ENCODE measurements at places on chromosomes 3 and 15.

- DNase-seq = no peak
Measured at GRCh38 chr3:55823001-55823400, 335.9 kb upstream of the WNT5A start.

DNA sequence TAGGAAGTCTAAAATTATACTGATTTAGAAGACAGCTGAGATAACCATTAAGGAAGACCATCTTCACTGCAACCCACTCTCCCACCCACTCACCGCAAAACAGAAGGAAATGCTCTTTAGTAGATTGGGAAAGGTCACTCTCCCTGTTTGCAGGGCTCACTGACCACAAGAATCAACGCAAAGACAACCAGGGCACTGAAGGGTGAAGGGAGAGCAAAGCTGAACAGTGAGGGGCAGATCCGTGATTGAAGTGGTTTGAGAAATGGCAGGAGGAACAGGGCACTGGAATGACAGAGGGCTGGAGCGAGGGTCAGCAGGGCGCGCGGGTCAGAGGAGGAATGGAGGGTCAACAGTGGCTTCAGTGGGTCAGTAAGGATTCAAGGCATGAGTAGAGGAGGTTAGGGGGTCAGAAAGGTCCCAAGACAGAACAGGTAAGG is 520 bp downstream of the MESD start:
- no peak for DNase-seq

DNA sequence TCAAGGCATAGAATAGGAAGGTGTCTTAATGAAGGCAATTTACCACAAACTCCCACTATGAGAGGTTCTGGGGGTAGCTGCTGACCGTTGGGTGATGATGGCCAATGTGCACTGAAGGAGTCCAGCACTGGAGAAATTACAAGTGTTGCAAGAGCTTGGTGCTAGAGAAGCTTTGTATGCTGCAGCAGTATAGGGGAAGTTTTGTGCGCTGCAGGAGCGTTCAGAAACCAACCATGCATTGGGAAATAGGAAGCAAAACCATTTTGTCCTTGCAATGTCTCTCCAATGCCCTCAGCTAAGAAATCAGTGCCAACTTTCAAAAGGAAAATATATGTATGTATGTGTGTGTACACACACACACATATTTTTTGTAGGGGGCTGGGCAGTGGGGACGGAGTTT is 441.6 kb upstream of the NAALADL2 start:
- DNase-seq = no peak

GRCh38 chr3:66971891-66972551 is 26.1 kb upstream of the KBTBD8 start:
- DNase-seq = peak; percentile 37

GRCh38 chr3:111691293-111691909 is 96.3 kb upstream of the ZBED2 start:
- DNase-seq = no peak

- no peak for DNase-seq
Measured at GRCh38 chr15:56524915-56525314, 60.0 kb upstream of the MNS1 start.

- no peak for DNase-seq
Measured at GRCh38 chr3:123331006-123331405, 117.9 kb downstream of the ADCY5 start.

GRCh38 chr3:33392703-33393125 is 47.5 kb downstream of the UBP1 start:
- no peak for DNase-seq

- DNase-seq = no peak
Measured at GRCh38 chr3:64399205-64399800, 174.0 kb upstream of the PRICKLE2 start.

DNA sequence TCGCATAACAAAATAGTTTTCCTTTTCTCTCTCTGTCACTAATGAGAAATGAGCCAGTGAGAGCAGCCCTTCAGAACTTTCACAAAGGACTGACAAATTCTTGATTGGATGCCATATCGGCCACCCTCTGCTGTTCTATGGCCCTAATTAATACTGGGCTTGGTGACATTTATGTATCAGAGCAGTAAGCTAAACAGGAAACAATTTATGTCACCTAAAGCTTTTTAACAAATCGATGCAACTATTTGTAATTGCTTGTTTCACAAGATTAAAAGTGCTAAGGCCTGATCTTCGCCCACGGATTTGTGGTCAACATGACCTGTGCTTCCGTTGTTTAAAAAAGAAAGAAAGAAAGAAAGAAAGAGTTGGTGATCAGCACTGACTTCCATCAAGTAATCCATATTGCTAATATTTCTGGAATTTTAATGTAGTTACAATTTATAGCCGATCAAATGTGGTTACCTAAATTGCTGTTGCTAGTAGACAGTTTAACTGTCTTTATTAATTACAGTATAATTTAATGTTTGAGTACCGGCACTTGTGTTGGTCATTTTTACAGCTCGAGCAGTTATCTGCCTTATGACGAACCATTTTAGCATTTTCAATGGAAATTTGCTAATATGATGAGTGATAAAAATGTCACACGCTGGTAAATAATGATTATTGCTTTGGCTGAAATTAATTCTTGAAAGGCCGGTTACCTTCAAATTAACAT is 631.3 kb downstream of the FOXP1 start:
- DNase-seq = no peak

DNA sequence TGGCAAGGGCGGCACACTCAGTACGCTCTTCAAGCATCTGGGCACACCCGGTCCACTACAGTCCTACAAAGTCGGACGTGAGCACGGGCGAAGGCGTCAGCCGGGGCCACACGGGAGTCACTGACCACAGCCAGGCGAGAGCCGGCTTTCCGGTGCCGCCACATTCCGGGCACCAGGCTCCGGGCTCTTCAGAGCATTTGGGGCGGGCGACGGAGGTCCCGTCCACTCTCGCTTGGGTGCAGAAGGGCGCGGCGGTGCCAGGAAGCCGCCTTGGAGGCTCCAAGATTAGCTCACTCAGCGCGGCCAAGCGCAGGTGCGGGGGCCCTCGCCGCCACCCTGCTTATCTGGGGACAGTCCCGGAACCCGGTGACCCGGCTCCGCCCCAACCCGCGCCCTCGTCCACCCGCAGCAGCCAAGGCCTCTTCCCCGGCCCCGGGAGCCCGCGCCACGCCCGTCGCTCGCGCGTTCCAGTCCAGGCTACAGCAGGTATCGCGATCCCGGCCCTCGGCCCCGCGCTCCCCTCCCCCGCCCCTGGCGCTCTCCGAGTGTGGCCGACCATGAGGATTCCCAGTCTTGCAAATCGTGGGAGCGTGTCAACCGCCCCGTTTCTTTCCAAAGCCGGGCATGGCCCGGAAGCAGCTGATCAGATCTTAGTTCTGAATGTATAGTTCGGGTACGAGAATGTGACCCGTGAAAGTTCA is at the start of gene ADPRH:
Gene ADPRH (plus strand): TSS at position 127 of the 701 bp plus-strand sequence. CDS start 2,678 bp downstream, outside the sequence.
- peak; percentile 12 for DNase-seq

DNA sequence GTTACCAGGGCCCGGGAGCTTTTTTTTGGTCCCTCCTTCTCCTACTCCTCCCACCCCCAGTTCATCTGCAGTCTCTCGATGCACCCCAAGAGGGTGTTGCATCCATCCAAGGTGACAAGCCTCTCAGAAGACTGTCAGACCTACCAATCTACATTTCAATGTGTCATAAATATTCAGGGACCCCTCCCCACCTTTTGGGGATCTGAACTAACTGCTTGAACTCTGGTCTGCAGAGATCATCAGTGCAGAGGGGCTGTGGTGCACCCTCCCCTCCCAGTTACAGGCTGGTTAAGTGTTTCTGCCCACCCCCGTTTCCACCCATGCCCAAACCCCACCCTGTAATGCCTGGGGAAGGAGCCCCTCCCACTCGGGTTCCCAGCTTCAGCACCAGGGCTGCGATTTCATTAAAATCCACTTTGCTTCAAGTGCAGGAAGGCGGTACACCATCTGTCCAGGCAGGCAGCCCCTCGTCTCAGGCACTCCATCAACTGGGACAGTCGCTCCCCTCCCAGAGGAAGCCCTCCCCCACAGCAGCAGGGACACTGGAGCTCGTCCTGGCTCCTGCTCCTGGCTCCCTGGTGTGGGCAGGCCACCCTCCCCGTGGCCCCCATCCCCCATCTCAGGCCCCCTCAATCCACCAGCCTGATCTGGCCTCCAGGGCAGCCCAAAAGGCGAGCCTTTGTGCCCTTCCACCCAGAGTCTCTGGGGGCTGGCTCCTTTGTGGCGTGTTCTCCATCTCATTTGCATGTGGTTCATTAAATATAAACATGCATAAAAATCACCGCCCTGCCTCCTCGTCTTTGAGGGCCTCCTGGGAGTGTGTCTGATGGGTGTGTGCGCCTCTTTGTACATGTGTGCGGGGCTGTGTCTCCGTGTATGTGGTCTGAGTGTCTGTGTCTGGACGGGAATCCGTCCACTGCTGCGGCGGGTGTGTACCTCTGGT is 32.3 kb downstream of the RNU5B-1 start:
- no peak for DNase-seq

DNA sequence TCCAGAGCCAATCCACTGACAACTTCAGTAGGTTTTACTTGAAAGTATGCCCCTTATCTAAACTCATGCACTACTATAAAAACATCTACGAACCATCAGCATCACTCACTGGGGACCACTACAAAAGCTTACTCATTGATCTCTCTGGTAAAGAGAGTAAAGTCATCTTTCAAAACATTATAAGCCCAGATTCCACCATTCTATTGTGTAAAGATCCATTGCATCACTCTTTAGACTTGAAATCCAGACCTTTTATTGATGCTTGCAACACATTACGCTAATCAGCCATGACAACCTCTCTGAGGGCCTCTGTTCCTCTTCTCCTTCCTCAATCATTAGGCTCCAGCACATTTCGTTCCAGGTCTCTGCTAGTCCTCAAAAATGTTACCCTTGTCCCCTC is 248.9 kb upstream of the WNT5A start:
- no peak for DNase-seq

GRCh38 chr15:55522742-55523450 is 14.9 kb upstream of the DNAAF4 start:
- DNase-seq = no peak

DNA sequence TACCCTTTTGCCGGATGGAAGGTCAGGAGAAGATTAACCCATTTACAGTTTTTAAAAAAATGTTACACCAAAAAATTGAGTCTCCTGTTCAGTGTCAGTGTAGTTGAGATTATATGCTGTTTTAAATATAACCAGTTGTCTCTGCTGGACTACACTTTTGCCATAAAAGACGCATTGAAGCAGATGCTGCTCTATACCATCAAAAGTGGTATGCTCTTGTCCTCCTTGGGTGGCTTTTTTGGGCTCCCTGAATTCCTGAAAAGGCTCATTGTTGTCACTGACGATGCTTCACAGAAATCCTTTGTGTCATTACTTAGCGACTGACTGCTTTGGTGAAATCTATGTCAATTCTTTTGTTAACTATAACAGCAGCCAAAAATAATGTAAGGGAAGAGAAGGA is 133.9 kb upstream of the SKOR1 start:
- DNase-seq = no peak

- DNase-seq = no peak
Measured at GRCh38 chr15:85389772-85390171, 9.4 kb downstream of the AKAP13 start.

DNA sequence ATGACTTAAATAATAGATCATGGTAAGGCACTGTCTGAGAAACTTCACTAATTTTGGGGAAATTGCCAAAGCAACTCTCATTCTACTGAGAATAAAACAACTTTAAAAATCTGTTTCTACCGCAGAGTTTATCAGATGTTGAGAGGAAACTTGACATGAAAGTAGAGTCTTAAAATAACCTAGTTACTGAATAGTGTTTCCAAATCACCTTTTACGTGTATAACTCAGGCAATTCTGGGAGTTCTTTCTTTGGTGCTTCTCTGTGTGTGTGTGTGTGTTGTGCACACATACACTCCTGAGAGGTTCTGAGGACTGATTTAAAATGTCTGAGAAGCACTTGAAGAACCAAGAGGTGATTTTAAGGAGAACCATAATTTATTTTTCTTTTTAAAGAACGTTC is 236.6 kb downstream of the SV2B start:
- DNase-seq = no peak

GRCh38 chr15:78618064-78618463 is 2.7 kb downstream of the CHRNA3 start:
- no peak for DNase-seq

DNA sequence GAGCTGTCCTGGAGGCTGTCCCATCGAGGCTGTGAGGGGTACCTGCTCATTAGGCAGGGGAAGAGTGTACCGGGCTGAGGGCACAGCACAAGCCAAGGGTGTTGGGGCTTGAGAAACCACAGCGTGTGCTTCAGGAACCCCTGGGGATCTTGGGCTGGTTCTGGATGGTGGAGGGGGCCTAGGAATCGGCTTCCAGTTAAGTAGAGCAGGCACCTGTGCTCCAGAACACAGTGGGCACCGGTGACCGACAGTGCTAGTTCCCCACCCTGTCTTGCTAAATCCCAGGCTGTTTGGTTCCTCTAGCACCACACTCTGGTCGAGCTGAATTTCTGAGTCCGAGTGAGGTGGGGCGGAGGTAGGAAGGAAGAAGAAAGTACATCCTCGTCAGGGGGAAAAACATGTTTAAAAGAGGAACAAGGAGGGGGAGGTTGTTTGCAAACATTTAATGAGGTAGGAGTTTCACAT is 29.1 kb downstream of the SLC6A6 start:
- no peak for DNase-seq

DNA sequence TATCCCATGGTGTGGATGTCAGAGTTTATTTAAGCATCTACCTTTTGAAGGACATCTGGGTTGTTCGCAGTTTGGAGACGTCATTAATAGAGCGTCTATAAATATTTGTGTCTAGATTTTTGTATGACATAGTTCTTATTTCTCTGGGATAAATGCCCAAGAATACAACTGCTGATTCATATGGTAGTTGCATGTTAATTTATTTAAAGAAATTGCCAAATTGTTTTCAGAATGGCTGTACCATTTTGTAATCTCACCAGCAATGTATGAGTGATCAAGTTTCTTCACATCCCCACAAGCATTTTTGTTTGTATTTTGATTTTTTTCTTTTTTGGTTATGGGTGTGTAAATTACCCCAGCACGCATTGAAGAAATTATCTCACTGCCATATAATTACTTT is 656.9 kb downstream of the NTRK3 start:
- no peak for DNase-seq

DNA sequence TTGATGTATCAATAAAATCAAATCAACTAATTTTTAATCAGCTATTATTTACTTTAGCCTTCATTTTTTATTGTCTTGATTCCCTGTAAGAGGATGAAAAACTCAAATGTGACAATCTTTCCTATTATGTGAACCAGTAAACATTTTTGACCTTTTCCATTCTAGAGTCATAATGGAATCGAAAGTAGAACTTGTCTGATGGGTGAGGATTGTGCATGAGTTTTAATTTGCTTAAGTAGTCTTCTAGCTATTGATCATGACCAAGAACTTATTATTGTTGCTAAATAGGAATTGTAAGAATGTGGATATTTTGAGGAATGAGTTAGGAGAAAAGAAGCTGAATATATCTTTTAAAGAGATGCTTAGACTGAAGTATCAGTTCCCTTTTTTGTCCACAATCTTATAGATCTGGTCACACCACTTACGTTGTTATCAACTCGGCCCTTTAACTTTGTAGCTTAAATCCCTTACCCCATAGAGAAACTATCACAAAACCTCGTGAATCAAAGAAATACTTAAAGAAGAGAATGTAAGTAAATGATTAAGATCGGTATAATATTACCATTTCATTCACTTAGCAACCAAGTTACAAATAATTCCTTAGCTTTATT is 147.3 kb downstream of the TP63 start:
- DNase-seq = no peak

GRCh38 chr3:46930166-46930944 is 46.2 kb downstream of the CCDC12 start:
- no peak for DNase-seq

GRCh38 chr3:134677196-134677986 is 26.6 kb upstream of the KY start:
- no peak for DNase-seq

Data from stimulated activated CD4-positive, alpha-beta T cell treated with anti-CD3 and anti-CD28 coated beads, TNF-alpha, amount 100 ng/mL, for 4 hours (primary cell).